ENCODE measurements at places on chromosomes 5 and 9. TPM values are rescaled to one million over a fixed set of nuclear protein-coding genes. Genes with fewer than 3 reads are reported as not detected.

DNA sequence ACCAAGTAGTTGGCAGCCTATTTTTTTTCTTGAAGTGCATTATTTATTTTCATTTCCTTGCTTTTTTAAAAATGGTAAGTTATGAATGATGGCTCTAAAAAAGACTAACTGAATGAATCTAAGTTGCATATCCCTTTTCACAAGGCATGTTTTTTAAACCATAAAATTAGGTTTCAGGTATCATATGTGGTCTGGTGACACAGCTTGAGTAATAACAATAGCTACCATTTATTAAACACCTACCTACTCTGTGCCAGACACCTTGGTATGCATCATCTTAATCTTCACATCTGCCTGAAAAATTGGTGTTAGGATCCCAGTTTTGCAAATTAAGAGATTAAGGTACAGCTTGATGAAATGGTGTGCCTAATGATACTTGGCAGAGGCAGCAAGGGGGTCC lies 4.3 kb upstream of the GABBR2 start:
- no peak for DNase-seq

Gene TPM2
- total RNA-seq, result 6.9 TPM

GRCh38 chr9:84761137-84761808 lies 91.7 kb downstream of the NTRK2 start:
- no peak for DNase-seq

- peak; percentile 23 for DNase-seq
Observed at GRCh38 chr5:57172466-57173318, 1.2 kb upstream of the GPBP1 start.

Gene NMUR2
- total RNA-seq, result not detected

Gene C6
- 0.51 TPM for total RNA-seq

- DNase-seq, result no peak
Observed at GRCh38 chr5:163951069-163951468, 445.6 kb downstream of the MAT2B start.

DNA sequence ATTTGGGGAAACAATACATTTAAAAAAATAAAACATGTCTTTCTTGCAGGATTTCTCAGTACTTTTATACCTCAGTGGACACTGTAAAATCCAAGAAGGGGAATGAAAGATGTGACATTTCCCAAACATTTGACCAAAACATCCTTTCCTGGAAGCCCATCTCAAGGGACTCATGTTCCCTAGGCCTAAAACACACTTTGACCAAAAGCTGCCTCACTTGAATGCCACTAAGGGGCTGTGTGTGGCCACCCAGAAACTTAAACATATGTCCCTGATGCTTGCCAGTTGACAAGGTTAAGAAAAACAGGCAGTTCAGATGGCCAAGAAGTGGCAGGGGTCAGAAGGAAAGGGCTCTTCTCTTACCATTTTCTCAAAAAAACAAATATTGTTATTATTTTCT lies 73.6 kb downstream of the EPB41L4B start:
- DNase-seq, result no peak

DNA sequence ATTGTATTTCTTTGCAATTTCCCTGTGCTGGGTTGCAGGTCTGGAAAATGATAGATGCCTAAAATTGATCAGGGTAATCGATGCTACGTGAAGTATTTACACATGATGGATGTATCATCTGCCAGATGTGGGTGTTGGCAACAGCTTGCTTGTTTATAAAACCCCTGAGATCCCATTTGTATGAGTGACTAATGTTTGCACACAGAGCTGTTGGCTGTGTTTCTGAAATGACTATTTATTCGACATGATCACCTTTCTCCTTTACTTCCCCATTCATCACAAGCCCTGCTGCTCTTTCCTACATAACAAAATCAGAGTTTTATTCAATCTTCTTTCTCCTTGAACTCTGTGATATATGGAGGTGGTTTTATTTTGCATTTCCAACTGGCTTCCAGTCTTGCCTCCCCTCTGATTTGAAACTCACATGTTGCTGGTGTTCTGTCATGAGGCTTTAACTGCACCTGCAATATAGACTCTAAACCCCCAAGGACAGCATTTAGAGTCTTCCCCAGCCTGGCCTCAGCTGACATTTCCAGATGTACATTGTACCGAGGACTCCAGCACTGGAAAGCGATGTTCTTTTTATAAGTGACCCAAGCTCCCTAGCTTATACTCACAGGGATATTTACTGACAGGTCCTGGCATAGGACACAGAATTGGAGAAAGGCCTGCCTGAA lies 50.7 kb upstream of the SHB start:
- no peak for DNase-seq

DNA sequence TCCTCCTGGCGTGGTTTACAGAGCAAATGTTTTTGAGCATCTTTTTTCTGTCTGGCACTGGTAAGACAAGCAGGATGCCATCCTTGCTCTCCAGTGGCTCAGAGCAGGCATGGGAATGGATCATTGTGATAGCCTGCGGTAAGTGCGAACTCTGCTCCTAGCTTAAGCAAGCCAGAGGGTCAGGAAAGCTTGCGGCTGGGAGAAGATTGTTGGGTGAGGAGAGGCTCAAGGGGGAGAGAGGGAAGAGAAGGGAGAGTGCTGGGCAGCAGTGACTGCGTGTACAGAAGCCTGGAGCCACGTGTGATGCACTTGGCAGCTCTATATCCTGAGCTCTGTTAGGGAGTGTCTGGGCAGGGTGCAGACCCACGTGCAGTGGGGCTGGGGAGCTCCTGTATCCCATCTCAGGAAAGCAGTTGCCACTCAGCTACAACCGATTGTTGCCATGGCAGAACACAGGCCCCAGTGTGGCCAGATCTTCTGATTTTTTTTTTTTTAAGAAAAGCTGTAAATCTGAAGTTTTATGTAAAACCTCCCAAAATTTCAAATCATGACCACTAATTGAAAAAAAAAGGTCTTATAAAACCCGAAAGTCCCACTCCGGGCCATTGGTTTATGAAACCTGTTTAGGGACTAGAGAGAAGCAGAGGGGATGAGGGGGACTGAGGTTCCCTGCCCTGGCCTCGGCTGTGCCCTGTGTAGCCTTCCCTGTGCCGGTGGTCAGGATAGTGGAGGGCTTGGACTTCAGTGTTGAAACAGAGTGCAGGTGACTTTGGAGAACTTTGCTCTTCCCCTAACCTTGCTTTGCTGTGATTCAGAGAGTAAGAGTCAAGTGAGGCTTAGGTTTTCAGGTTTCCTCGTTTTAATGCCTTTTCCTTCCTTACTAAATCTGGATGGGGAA lies 67.3 kb downstream of the ZNF618 start:
- DNase-seq, result no peak
